ENCODE measurements at places on chromosomes 4 and X.

GRCh38 chr4:69833251-69833650 is 26.7 kb downstream of the SULT1E1 start:
- no peak for DNase-seq

DNA sequence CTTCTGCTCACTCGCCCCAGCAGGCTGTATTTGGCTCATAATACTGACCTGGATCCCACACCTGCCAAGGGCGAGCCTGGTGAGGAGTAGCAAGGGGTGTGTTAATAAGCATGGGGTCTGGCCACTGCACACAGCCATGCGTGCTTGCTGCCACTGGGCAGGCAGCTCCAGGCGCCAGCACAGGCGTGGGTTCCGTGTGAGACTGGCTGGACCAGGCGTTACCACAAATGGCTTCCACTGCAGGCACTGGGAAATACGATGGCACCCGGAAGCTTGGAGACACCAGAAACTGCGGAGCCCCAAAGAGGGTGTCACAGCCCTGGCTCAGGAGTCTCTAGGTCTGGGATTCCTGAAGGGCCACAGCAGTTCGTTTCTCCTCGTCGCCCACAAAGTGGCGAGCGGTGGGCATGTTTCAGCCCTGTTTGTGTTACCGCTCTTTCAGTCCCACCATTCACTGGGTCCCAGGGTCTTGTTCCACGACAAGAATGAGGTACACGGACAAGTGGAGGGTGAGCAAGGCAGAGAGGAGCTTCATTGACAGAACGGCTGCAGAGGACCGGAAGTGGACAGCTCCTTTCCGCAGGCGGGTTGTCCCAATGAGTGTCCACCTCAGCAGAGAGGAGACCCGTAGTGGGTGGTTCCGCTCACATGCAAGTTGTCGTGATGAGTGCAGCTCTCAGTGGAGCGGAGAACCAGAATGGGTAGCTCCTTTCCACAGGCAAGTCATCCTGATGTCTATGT is 428.9 kb downstream of the EPHA5 start:
- DNase-seq: no peak

DNA sequence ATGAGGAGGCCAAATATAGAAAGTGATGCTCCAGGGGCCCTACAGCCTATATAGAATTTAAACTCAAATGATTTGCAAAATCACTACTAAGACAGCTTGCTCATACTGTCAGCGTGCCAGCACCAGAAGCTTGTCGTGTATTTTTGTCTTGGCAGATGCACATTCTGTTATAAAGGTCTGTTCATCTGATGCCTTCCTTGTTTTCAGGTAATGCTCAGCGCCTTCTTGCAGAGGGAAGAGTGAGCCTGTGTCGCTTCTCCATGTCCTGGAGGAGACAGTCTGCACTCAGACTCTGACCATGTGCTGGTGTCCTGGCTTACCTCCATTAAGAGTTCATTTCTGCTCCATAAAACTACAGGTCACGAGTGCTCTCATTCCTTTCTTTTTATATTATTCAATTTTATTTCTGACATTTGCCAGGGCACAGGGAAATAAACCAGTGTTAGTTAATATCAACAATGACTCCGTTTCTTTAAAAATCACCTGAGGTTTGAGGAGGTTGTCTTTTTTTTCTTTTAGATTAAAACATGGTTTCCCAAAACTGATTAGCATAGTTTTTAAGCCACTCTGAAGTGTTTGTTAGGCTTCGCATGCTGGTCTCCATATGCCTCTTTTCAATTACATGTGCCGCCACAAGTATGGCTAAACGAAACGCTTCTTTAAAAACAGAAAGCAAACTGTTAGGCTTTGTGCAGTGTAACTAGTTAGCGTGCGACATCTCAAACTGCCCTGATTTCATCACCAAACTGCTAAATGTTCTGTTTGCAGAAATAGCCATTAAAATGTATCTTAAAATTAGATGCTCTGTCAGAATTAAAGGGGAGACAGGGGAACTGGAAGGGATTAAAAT is 215.2 kb upstream of the GK2 start:
- DNase-seq: no peak

GRCh38 chrX:23954396-23954795 is 46.6 kb downstream of the CXorf58 start:
- DNase-seq: no peak

DNA sequence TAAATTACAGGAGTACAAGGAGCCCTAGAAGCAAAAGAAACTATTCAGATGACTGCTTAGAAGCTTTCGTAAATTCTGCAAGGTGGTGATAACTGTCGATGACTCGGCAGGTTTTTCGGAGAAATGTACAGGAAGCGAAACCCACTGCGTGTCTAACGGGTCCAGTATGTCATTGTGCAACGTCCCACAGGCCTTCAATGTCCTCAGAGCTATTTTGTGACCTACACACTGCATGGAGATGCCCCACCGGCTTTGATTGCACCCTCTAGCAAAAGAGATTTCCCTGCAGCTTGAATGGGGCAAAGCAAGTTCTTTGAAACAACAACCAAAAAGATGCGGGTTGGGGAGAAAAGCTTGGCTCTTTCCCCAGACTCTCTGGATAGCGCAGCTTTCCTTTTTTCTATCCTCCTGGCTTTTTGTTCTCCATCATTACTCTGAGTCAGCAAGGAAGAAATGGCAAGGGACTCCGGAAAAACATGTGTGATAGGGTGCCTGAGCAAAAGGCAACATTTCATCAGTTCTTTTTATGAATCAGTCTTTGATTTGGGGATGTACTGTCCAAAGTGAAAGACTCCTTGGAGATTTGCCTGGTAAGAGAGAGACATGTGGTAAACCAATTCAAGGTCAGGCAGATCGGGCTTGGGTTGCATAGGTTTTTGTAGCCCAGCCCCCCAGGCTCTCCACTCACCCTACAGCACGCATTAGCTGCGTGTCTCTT is 112.0 kb upstream of the TBL1X start:
- no peak for DNase-seq

DNA sequence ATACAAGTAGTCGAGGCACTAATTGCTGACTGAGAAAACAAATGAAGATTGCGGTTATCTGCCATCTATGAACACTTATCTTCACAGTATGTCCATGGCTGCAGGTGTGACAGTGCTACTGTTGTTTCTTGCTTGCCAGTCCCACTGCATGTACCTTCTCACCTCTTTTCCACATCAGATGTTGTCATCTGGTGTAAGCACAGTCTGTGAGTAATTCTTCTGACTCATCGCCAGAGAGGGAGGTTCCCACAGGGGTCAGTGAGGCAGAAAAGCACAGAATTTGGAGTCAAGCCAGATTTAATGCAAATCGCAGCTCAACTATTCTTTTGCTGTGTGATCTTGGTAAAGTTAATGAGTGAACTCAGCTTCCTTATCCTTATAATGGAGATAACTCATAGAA is 144.4 kb downstream of the GLRA2 start:
- DNase-seq: no peak

DNA sequence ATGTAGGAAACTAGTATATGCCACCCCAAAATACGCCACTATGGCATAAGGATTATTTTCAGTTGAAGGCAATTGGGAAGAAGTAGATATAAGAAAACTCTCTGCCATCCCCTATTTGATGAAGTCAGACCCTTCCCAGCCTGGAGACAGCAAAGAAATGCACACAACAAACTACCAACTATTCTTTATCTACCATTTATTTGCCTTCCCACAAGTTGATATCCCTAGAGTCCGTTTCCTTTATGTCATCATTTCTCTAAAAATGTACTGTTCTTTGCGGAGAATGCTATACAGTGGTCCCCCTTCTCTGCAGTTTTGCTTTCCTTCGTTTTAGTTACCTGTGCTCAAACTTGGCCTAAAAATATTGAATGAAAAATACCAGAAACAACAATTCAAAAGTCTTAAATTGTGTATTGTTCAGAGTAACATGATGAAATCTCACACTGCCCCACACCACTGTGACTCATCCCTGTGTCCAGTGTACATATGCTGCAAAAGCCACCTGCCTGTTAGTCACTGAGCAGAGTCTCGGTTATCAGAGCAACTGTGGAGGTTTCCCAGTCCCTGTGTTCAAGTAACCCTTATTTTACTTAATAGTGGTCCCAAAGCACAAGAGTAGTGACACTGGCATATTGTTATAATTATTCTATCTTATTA is 152.3 kb downstream of the WDFY3 start:
- DNase-seq: no peak
